ENCODE measurements at places on chromosomes 13 and 19.

DNA sequence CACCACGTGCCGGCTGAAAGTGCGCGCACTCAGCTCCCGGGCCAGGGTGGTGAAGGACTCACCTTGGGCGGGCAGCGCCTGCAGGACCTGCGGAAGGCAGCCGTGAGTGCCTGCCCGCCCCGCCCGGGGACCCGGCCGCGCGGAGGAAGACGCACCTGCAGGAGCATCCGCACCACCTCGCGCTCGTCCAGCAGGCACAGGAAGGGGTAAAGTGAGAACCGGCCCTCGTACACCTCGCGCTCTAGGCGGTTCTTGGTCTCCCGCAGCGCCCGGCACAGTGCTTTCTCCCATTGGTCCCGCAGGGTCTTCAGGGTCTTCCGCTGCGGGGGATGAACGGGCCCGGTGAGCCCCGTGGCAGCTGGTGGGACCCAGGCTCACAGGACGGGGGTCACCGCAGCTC, 10.7 kb downstream of the POLRMT start:
- DNase-seq, result no peak

DNA sequence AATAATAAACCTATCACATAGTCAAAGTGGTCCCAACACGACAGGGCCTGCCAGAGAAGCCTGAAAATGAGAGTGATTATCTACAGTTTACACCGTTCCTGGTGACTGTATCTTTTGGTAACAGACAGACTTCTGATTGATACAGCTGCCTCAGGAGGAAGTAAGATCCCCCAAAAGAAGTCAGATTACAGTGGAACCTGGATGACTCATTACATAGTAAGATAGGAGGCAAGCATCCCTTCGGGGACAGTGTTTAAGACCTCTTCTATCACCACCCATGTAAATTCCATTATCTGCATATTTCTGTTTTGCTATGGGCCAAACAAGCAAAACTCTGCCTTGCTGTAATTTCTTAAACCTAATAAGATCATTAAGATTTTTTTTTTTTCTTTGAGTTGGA, 44.0 kb upstream of the FLT1 start:
- DNase-seq, result no peak

DNA sequence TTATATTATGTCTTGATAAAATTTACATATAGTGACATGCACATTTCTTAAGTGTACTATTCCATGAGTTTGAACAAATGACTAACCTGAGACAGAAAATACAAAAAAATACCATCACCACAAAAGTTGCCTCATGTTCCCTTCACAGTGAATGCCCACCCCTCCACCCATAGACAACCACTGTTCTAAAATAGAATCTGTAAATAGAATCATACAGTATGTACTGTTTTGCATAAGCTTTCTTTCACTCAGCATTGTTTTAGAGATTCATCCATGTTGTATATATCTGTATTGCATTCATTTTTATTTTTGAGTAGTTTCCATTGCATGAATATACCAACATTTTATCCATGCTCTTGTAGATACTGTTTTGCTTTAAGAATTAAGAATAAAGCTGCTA, 23.3 kb upstream of the RBM26 start:
- no peak for DNase-seq

DNA sequence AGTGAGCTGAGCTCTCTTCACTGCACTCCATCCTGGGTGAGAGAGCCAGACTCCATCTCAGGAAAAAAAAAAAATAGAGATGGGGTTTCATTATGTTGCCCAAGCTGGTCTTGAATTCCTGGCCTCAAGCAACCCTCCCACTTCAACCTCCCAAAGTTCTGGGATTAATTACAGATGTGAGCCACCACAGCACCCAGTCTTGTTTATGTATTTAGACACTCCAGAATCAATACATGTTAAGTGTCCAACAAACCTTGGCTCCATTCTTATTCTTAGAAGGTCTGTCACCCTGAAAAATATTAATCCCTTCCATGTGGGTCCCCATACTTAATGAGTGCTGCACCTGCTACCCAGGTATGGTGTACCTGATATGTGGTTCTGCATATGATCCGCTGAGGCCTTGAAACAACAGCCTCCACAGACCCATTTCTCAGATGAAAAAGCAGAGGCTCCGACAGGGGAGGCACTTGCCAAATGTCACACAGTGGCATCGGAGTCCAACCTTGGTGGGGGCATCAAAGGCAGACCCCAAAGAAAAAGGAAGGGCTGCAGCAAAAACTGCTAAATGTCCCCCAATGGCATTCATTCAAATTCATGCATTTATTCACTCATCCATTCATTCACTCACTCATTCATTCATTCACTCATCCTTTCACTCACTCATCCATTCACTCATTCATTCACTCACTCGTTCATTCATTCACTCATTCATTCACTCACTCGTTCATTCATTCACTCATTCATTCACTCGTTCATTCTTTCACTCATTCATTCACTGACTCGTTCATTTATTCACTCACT, 16.7 kb downstream of the TICAM1 start:
- no peak for DNase-seq
